ENCODE measurements at places on chromosomes 7 and 10.

DNA sequence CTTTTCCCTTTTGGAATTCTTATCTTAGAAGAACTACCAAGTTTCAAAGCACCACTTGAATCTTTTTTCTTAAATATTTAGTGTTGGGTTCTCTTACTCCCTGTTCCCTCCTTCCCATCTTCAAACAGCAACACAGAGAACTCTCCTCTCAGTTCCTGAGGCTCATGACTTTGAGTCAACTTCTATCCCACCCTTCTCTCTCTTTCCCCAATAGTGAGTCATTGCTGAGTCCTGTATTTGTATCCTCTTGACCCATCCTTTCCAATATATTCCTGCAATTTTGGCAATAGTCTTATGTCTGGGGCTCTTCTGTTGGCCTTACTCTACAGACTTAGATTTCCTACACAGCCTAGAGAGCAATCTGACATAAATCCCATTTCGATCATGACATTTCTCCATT lies 20.8 kb upstream of the JCAD start:
- no peak for DNase-seq

GRCh38 chr10:111093741-111094380 lies 17.0 kb downstream of the ADRA2A start:
- no peak for DNase-seq

- DNase-seq = no peak
Observed at GRCh38 chr10:30233186-30233959, 115.7 kb downstream of the MTPAP start.

DNA sequence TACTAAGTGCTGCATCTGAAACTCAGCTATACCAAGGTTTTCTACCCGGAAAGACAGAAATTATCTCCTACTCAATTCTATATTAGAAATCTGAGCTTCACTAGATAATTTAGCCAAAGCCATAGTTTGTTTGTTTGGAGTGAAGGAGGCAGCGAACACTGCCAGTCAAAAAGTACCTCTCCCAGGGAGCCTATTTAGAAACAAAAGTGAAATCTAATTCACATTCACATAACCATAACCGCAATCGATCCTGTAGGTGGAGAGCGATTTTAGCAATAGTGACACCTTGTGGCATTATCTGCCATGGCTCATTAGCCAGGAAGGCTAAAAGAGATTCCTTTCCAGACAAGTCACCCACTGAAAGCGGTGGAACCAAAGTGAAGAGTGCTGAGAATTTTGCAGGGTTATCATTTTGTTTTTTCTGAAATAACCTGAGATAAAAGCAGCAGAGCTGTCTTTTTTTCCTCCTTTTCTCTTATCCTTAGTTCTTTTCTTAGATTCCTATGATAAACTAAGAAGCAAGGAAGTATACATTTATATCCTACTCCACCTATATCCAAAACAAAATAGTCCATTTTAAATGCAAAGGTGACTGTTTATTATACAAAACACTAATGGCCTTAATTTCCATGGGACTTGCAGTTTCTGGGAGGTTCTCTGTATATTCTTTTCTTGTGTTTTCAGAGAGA lies 83.7 kb upstream of the BET1 start:
- DNase-seq = peak; percentile 31

DNA sequence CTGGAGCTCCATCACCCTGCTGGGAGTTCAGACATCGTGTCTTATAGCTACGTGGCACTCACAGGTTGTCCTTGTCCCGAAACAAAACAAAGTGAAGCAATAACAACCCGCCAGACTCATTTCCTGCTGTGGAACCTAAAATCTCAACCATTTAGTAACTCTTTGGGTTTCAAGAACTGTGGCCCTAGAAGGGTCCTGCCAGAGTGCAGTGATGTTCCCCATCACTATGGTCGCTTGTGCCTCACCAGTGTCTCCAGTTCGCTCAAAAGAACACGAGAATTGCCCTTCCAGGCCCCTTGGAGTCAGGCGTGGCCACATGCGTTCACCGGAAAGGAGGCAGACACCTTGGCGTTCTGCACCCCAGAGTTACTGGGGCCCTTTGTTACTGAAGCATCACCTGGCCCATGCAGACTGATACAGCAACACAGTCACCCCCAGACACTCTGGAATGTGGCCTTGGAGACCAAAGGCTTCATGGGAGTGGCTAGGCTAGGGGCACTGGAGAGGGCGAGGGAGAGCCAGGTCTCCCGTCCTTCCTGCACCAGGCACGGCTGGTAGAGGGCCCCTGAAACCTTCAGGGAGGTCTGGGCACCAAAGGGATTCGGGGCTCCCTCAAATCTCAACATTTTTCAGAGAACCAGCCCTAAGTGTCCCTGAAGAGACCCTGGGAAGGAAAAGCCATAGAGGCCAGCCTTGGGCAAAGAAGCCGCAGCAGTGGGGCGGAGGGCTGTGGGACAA lies 908 bp downstream of the CRYGN start:
- no peak for DNase-seq

- no peak for DNase-seq
Observed at GRCh38 chr7:112207765-112208164, 1.3 kb downstream of the ZNF277 start.

- DNase-seq = no peak
Observed at GRCh38 chr7:18354108-18355085, 141.2 kb upstream of the HDAC9 start.

- DNase-seq = no peak
Observed at GRCh38 chr7:105600720-105601550, 19.6 kb upstream of the EFCAB10 start.

DNA sequence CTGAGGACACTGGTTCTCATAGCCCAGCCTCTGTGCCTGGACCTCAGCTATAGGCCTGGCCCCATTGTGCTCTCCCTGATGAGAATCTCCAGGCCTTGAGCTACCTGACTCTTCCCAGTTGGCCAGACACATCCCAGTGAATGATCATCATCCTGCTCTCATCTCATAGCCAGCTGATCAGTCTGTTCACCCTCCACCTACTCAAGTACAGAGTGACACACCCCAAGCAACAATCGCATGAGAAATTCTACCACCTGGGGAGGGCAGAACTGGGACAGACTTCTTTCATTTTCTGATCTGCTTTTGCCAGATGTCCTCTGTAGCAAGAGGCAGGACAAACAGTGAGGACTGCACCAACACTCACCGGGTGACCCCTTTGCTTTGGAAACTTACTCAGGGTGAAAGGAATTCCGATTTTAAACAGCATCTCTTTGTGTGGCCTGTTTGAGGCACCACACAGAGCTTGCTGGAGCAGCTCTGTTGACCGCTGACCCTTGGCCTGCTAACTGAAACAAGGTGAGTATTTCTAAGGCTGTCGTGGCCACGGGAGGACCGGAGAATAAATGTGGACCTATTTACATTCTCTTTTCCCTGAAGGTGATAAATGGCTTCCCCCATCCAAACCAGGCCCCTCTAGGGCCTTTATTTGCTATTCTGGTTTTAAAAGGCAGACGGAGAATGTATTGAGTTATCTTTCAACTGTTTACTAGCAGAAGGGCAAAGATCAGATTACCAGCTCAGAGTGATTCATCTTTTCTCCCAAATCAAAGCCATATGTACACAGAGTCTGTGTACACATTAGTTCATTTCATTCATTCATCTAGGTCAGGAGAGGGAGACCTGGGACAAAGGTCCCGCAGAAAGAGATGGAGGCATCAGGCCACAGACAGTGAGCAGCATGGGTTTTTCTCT lies 181.4 kb upstream of the TNS3 start:
- no peak for DNase-seq

- DNase-seq = no peak
Observed at GRCh38 chr7:85405016-85405902, 218.4 kb upstream of the SEMA3D start.

DNA sequence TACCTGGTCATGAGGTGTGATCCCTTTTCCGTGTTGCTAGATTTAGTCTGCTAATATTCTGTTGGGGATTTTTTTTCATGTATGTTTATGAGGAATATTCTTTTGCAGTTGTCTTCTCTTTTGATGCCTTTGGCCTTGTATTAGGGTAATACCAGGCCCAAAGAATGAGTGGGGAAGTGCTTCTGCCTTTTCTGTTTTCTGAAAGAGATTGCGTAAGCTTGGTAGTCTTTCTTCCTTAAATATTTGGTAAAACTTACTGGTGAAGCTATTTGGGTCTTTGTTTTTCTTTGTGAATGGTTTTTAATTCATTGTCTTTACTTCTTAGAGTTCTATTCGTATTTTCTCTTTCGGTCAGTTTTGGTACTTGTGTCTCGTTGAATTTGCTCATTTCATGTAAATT lies 51.1 kb downstream of the SHH start:
- peak; percentile 38 for DNase-seq

GRCh38 chr7:117148971-117149370 lies 173.9 kb downstream of the WNT2 start:
- no peak for DNase-seq

DNA sequence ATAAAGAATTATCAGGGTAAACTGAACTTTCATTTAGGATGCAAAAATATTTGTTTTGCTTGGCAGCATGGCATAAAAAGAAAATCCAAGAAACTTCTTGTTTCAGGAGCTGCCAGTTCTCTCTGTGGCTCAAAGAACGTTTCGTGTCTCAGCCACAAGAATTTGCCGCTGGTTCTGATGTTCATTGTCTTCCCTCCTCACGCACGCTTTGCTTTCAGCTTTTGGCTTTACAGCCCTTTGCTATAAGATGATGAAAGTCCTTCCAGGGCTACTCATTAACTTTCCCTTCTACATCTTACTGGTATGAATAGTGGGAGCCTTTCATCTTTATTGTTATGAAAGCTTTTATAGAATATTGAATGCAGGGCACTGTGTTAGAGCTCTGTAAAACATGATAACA lies 124.7 kb downstream of the BICC1 start:
- no peak for DNase-seq

DNA sequence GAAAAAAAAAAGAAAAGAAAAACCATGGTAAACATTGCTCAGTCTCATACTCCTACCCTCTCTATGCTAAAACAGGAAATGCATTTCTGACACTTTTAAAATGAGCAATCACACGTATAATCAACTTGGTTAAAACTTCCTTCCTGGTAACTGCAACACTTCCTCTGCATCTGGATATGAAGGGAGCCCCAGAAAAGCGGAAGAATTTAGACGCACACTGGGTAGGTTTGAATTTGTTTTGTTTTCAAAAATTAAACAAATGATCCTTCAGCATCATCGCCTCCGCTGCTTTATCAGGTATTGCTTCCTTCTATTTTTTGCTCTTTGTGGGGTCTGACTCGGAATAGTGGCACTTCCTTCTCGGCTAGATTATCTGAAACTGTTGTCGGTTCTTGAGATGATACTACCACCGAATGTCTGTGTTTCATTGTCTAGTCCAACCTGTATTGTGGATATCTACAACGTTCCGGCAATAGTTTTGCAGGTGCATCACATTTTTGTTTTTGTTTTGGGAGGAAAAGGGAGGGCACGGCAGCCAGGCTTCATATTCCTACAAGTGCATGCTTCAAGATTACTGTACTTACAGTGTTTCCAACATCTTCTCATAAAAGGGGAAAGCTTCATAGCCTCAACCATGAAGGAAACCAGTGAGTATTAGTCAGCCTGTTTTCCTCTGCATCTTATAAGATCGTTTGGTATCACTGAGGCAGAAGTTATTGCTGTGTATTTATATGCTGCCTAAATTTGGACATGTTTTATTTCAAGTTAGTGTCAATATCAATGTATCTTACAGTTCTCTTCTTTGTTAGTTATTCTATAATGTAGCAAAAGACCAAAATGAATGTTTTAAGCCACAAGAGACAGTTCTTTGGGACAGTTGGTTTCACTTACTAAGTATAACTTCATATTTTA lies at the start of gene PIK3CG:
Gene PIK3CG, plus strand, starts transcription at position 153 of the 912 bp plus-strand sequence. CDS start 2,280 bp downstream, outside the sequence.
- peak; percentile 99 for DNase-seq

DNA sequence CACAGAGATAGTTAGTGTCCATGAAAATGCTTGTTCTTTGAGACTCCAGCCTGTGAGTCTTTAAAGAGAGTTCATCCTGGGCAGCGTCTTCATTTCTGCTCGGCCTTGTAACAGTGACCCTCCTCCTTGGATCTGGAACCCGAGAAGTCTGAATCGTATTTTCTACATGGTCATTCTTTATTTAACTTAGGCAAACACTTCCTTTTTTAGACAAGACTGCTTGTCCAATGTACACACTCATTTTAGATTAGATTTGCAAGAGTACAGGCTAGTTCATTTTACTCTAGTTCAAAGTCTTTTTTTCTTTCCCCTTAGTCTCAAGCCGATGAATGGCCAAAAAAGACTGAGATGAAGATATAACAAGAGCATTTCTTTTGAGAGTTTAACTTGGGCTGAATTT lies 133.5 kb downstream of the CHN2 start:
- no peak for DNase-seq

DNA sequence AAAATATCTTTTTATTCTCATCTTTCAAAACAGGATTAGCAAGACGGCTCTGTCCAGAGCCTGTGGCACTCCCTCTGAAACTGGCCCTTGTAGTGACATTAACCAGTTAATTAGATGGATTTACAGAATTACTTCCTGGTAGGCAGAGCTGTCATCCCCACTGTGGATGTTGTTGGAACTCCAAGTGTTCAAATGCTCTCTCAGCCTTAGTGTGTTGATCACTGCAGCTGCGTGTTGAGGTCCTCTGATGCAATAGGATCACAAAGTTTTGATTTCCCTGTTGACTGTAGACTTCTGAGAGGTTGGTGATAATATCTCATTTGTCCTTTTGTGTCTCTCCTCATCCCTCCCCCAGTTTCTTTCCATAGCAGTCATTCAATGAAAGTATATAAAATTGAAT lies 117.3 kb upstream of the CDK6 start:
- DNase-seq = no peak

DNA sequence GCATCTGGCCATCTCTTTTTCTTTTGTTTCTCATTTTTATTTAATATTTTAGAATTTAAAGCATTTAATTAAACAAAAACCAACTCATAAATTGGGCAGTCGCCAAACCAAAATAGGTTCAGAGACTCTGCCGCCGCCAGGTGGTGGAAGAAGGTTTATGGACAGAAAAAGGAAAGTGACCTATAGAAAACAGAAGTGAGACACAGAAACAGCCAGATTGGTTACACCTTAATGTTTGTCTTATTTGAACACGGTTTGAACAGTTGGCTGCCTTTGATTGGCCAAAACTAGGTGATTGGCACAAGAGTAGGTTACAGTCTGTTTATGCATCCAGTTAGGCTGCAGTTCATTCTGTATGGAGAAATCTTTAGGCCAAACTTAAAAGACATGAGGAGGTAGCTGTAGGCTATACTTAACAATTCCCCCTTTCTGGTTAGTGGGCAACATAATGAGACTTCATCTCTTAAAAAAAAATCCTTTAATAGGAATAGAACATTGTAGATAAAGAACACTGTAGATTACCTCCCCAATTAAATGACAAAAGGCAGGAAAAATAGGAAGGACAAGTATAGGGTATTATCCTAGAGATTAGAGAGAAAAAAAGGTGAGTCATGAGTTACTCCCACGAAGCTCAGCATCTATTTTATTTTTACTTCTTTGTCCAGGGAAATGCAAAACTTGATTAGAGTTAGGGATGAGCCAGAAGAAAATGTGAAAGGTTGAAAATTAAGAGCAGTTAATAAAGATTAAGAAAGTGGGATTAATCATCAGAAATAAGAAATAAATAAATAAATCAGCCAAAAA lies 23.9 kb upstream of the CYCS start:
- DNase-seq = no peak

All from Kasumi-1 (cell line).